Left renal cortex interstitium (tissue), 4 donors: ENCODE measurements at places on chromosomes 1 and 21.

GRCh38 chr1:231554969-231555368 lies 26.5 kb downstream of the TSNAX start:
- DNase-seq = no peak

DNA sequence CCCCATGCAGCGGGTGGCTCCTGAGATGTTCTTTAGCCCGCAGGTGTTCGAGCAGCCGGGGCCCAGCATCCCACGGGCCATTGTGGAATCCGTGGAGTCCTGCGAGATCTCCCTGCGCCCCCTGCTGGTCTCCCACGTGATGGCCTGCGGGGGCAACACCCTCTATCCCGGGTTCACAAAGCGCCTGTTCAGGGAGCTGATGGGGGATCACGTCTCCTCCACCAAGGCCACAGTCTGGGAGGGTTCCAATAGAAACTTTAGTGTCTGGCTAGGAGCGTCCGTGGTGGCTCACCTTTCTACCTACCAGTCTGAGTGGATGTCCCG lies 71.0 kb downstream of the ACTL8 start:
- no peak for DNase-seq

DNA sequence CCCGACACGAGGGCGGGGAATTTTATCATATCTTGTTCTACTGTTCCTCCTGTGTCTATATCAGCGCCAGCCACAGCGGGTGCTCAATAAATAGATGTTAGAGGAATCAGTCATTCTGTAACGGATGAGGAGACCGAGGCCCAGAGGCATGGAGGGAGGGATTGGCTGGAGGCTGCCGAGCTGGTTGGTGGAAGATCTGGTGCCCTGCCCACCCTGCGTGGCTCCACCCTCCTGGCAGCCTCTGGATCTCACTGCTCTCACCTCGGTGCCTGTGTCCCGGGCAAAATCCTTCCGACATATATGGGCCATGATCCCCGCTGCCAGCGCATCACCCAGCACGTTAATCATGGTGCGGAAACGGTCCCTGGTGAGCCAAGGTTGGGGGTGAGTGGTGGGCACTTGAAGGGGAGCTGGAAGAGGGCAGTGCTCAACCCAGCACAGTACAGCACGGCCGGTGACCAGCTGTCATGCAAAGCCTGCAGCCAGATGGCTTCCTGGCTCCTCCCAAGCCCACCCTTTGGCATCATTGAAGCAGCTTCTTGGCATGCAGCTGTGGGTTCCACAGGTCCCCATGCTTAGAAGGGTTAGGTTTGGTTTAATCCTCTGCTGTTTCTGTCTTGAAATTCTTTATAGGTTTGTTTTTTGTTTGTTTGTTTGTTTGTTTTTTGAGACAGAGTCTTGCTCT lies 26.7 kb downstream of the PODN start:
- no peak for DNase-seq

GRCh38 chr1:200907611-200908097 lies 13.0 kb downstream of the INAVA start:
- no peak for DNase-seq

- no peak for DNase-seq
These were observed 25.7 kb upstream of the ABCG1 start for GRCh38 chr21:42193131-42193671.

DNA sequence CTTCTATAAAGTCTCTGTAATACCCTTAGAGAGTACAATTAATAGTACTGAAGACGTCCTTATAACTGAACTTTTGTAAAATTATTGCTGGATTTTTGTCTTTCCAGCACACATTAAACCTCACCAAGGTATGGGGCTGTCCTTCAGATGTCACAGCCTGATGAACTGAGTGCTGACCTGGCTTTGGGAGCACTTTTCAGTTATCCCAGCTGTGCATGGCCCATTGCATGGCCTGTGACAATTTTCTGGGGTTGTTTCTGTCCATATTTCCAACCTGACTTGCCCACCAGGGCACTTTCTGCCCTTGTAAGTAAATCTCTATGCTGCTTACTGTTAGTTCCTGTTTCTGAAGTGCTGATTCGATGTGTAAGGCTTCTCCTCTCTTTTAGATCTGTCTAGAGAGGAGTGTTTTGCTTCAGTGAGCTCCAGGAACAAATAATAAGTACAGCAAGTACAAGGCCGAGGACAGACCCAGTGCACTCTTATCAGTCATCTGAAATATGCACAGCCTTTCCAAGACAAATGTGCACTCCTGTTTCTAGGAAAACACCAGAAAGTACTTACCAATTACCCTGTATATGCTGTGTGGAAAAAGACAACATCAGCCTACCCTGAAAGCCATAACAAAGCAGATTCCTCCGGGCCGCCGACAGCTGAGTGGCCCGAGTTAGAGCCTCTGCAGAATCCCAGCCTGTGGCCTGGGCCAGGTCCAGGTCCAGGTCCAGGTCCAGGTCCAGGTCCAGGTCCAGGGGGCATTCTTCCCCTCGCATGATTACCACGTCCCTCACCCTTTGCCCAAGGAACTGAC lies 121.7 kb downstream of the DHRS3 start:
- DNase-seq = no peak

GRCh38 chr1:41914516-41914915 lies 4.2 kb downstream of the HIVEP3 start:
- DNase-seq = no peak
